ENCODE measurements at places on chromosomes 6 and 20.

GRCh38 chr6:31441365-31442267 lies 38.2 kb downstream of the MICA start:
- DNase-seq: peak; percentile 82

DNA sequence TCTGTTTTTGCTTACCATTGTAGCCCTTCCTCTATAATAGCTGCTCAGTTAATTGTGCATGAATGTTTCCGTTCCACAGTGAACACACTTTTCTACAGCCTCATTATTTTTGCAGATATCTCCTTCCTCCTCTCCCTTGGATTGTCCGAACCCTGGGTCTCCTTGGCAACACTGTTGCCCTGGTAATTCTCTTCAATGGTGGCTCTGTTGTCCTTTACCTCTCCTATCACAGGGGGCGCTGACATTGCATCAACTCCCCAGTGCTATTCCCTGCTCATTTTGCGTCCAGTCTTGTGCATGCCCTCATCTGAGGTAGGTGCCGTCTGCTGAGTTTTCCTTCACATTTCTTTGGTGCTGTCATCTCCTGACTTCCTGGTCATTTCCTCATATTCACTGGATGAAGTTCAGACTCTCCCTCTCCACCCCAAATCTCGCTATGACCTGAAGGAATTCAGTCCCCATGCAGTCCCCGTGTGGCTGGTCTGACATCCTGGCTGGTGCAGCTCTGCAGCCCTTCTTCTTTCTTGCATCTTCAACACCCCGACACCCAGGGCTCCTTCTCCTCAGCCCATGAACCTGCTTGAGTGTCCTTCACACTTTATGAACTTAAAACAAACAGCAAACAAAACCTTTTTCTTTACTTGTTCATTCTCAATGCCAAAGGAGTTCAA lies 21.1 kb downstream of the PHACTR2 start:
- DNase-seq: no peak

DNA sequence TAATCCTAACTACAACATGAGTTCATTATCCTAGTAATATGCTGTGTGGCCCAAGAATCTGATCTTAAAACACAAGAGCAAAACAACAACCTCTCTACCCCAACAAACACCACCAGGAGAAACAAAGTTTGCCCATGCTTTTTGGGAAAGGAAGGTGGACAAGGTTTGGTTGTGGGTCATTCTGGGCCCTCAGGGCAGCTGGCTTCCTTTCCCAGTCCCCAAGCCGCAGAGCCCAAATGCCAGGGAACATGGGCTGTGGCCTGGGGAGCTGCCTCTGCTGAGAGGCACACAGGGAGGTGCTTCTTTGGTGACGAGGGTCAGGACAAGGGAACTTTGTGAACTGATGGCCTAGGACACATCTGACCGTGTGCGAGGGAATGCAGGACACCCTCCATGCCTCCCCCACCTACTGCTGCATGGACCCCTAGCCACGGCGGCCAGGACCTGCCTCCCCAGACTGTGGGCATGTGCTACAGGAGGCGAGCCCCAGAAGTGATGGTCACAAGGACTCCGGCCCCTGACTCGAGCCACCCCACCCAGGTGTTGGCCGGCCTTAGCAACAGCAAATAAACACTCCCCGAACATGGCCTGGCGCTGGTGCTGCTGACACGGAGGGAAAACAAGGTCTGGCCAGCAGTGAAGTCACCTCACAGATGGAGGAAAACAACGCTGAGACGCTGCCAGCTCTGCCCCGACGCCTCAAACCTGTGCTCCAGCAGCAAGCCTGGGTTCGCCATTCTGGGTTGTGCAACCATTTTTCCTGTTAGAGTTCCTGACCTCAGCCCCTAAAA lies 55.6 kb downstream of the RRBP1 start:
- no peak for DNase-seq

DNA sequence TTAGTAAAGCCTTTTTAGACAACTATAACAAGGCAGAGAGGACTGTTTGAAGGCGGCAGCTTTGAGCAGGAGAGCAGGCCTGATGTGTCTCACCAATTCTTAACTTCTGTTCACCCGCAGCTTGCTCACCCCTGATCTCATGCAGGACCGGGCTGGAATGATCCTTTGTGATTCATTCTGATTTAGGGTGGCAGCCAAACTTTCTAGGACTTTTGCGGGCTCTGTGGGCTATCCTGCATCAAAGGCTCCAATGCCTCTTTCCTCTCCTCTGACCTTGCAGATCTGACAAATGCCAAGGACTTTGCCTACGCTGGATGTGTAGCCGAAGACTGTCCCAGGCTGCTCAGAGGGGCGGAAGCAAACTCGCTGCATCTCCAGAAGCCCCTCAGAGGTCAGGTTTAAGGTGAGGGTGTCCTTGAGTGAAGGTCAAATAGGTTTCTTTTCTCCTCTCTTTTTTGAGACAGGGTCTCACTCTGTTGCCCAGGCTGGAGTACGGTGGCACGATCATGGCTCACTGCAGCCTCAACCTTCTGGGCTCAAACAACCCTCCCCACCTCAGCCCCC lies 72.3 kb downstream of the VEGFA start:
- no peak for DNase-seq

DNA sequence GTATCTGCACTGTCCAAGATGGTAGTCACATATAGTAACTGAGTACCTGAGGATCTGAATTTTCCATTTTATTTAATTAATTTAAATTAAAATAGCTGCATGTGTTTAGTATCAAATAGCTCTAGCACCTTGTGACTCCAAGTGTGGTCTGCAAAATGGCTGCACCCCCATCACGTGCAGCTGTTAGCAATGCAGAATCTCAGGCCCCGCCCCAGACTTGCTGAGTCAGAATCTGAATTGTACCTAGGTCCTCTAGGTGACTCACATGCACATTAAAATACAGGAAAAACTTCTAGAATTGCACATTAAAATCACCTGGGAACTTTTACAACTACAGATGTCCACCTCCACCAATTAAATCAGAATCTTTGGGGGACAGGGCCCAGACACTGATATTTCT lies 19.2 kb upstream of the FAM83C start:
- DNase-seq: no peak

GRCh38 chr6:15444081-15444731 lies 198.3 kb downstream of the JARID2 start:
- DNase-seq: no peak

- DNase-seq: peak; percentile 82
These were observed 17.0 kb downstream of the GPX5 start for GRCh38 chr6:28542440-28543296.

DNA sequence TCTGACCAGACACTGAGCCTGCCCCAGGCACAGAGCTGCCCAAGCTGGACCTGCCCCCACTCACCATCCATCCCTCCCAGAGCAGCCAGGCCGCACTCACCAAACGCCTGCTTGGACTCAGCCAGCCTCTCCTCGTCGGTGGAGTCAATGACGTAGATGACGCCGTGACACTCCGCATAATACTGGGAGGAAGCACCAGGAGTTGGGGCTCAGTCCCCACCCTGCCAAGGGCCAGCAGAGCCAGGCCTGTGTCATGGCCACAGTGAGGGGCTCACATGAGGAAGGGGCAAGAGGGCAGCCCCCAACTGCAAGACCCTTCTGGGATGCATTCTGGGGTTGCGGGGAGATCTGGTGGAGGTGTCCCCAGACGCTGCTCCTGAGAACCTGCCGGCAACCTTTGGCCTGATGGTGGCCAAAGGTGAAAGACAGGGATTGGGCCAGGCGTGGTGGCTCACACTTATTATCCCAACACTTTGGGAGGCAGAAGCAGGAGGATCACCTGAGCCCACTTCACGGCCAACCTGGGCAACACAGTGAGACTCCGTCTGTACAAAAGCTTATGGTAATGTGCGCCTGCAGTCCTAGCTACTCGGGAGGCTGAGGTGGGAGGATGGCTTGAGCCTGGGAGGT lies 5.6 kb downstream of the ARFRP1 start:
- no peak for DNase-seq

GRCh38 chr6:26065952-26066380 lies 21.3 kb upstream of the HFE start:
- no peak for DNase-seq

- DNase-seq: no peak
These were observed 131.2 kb upstream of the HDDC2 start for GRCh38 chr6:125432963-125433362.

GRCh38 chr6:11497107-11497506 lies 40.4 kb upstream of the TMEM170B start:
- no peak for DNase-seq

DNA sequence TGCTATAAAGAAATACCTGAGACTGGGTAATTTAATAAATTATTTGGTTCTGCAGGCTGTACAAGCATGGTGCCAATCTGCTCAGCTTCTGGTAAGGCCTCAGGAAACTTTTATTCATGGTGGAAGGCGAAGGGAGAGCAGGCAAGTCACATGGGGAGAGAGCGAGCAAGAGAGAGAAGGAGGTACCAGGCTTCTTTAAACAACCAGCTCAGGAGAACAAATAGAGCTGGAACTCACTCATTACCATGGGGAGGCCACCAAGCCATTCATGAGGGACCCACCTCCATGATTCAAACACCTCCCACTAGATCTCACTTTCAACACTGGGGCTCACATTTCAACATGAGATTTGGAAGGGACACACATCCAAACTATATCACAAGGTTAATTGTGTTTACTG lies 44.9 kb upstream of the CRISP1 start:
- no peak for DNase-seq

DNA sequence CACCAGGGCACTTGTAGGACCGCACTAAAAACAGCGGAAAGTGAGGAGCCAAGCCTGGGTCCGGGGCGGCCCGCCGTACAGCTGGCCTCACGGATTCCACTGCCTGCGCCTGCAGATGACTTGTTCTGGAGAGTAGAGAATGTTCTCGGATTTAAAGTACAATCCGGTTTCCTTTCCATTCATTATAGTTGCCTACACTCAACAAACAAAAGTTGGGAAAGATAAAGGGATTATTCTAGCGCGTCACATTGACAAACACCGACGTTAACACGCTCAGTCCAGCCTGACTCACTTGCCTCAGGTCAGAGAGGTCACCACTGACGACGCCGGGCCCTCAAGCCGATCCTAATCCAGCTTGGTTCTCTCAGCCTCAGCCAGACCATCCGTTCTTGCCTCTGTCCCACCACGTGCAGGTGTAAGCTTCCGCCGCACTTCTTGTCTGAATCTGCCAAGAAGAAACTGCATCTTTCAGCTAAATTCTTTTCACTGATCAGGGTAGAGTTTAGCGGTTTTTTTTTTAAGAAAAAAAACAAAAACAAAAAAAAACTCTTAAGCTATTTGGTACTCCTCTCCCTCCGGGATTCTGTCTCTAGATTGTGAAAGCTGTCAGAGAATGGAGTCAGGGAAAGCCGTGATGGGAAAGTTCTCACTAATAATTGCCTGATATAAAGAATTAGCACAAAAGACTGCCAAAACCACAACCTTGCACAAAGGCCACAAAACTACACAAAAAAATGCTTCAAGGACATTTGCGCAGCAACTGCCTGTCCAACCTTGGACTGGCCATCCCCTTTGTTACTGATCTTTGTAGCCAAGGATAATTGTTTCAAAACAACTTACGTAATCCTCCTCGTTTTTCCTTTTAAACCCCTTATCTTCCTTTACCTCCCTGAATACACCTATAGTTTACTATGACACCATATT lies 1.1 kb upstream of the PHF10 start:
- no peak for DNase-seq

- no peak for DNase-seq
These were observed 240.9 kb downstream of the COL12A1 start for GRCh38 chr6:74964871-74965441.

DNA sequence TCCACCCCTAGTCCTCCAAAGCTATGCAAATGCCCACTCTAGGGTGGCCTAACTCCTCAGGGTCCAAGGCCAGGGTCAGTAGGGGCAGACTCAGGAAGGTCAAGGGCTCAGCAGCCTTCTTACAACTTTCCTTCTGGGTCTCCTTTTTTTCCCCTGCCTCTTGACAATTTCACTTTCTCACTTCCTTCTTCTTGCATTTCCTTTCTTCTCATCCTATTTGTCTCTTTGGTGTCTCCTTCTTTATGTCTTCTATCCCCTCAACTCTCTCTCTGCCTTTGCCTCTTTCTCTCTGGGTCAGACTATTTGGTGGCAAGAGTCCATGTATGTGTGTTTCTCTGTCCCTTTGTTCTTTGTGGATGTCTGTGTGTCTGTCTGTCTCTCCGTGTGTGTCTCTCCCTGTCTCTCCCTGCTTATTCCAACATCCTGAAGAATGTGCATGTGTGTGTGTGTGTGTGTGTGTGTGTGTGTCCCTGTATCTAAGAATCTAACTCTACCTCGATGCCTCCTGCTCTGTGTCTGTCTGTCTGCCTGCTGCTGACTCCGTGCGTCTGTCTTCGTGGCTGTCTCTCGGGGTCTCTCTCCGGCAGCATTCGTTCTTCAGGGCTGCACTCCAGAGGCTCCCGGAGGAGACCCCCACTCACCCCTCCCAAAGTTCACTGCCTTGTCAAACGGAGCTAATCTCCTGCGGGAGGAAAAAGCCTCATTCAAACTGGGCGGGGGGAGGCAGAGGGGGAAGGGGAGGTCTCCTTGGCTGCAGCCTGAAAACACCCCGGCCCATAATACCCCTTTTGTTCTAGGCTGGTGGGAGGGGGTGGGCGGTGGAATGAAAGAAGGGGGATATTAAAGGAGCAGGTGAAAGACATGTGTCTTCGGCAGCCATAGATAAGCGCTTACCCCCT lies 51.7 kb upstream of the FOXP4 start:
- DNase-seq: no peak

- no peak for DNase-seq
These were observed 8.4 kb upstream of the TGM2 start for GRCh38 chr20:38173237-38174156.

DNA sequence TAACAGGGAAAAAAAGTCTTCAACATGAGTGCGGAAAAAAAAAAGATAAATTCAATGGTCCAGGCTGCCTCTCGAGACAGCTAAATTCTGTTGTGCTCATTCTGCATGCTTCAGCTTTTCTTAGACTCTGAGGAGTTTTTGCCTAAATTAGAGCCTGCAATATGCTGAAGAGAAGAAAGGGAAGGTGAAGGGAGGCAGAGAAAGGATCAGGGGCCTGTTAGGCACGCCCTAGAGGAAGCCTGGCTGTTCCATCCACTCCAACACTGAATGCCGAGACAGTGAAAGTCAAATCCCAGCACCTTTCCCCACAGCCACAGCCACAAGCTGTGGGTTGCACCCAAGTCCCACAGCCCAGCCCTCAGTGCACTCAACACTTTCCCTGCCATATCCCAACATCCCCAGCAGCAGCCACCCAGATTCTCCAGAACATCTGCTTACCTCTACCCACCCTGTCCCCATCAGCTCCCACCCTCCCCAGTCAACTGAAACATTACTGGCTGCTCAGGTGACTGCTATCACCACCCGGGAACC lies 37.3 kb downstream of the PREX1 start:
- DNase-seq: no peak

All from mesothelial cell of epicardium (in vitro differentiated cells).